ENCODE measurements at places on chromosomes 6 and 20.

DNA sequence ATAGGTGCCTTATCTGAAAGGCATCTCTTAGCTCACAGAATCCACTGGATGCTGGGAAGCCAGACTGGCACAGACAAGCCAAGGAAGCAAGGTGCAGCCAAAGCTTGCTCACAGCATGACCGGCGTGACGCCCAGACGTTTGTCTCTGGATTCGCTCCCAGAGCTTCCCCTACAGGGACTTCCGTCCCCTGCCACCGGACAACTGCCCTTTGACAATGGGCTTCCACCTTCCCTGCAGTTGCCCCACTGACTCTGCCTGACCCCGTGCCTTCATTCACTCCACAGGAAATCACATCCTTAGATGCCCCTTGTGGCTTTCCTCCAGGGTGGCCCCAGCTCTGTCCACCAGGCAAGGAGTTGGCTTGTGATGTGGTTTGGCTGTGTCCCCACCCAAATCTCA, 94.8 kb upstream of the CDH4 start:
- no peak for DNase-seq

DNA sequence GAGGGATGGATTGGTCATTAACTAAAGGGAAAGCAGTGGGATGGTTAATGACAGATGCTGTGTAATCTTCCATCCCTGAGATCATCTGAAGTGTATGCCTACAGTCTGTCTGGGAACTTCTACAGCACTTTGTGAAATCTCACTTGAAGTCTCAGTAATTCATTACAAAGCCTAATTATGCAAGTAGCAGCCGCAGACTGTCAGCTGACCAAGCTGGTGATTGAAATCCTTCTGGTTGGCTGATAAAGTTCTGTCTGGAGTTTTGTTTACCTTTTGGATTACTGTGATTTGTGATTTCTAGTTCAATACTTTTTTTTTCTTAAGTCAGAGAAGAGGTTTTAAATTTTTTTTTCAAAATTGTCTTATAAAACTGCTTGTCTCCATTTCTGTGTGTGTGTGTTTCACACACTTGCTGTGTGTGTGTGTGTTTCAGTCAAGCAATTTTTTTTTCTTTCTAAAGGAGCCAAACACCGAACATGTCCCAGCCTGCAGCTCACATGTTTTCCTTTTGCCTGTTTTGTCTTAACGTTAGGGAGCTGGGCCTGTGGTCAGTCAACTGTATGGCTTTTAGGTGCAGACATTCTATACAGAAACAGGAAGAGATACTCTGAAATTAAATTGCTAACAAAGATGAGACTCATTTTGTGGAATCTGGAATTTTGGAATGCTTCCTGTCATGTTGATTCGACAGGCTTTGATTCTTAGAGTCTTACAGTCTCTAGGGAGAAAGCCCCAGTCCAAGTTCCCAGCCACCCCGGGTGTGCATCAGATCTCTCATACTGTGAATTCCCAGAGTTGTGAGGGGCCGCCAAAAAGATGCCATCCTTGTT, 28.5 kb upstream of the ADGRF4 start:
- DNase-seq, result no peak

- no peak for DNase-seq
These were observed 532.8 kb downstream of the GRIK2 start for GRCh38 chr6:101926149-101926925.

- DNase-seq, result no peak
These were observed 90.9 kb downstream of the GJA10 start for GRCh38 chr6:89984926-89985750.

DNA sequence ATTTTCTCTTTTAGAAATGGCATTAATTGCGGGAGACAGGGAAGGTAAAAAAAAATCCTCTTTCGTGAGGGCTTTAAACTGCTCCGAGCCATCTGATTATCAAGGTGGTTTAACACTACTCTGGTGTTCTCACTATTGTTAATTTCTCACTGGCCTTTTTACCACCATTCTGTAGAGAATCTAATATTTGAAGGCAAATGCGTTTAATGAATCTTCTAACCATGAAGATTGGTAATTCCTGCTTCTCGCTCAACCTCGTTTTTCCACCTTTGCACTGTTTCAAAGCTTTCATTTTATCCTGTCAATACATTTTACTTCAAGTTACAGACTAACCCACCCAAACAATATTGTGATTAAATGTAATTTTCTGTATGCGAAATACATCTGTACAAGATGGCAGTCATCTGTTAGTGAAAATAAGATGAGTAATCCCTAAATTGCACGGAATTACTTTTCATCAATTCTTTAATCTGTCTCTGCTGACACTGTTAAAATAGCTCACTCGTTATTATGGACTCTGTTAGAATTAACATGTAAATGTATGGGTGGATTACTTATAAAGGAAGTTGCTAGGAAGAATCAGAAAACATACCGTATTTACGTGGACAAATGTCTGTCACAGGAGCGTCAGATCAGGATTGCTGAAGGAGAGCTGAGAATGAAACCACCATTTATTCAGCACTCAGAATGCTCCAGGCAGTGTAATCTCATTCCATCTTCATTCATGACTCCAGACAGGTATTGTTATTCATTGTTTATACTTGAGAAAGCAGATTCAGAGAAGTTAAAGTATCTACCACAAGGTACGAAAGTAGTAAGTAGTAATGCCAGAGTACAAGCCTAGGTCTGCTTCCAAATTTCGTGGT, 1.1 kb upstream of the LCA5 start:
- no peak for DNase-seq
